ENCODE measurements at places on chromosomes 2 and 18. TPM values are rescaled to one million over a fixed set of nuclear protein-coding genes. Genes with fewer than 3 reads are reported as not detected.

GRCh38 chr2:46601328-46601963 is 122.1 kb downstream of the TMEM247 start:
- no peak for DNase-seq

GRCh38 chr2:117885308-117885707 is 70.8 kb downstream of the DDX18 start:
- no peak for DNase-seq

DNA sequence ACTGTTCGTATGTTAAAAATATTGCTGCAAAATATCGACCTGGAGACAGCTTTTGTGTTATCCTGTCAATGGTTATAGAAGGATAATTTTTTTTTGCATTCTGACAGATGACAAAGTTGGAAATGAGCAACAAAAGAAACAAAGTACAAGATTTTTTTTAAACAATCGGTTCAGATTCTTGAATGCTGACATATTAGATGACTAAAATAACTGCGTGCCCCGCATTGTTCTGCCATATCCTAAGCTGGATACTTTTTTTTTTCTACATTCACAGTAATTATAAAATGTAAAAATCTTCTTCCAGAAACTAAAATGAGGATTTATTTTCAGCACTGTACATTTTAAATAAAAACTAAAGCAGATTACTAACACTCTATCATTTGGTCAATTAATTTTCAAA is 67.1 kb downstream of the ABCG8 start:
- DNase-seq, result no peak

DNA sequence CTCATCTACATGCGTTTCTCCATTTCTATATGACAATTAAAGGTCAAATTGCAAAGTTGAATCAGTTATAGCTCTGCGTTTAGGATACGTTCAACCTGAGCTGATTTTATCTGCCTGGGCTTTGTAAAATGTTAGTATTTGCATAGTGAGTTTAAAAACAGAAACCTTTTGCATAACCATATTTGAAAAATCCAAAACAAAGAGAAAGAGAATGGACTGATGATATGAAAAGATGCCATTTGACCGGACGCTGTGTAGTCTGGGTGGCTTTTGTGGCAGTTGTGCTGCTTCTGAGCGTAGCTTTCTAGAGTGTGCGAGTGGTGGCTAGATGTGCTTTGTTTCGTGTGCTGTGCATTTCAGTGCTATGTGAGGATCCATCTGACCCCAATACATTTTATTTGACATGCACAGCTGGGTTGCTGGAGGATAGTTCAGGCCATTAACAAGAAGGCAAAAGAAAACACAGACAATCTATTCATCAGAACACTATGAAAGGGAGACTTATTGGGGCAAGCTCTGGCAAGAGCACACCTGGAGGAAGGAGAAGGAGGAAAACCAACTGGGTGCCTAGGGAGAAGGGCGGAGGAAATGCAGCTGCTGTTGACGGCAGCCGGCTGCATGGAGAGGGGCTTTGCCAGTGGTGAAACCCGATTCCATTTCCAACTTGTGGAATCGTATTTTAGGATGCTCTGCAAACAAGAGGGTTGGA is 126.8 kb downstream of the ACOXL start:
- DNase-seq, result no peak

- no peak for DNase-seq
Observed at GRCh38 chr2:24354957-24355356, 5.4 kb downstream of the ITSN2 start.

DNA sequence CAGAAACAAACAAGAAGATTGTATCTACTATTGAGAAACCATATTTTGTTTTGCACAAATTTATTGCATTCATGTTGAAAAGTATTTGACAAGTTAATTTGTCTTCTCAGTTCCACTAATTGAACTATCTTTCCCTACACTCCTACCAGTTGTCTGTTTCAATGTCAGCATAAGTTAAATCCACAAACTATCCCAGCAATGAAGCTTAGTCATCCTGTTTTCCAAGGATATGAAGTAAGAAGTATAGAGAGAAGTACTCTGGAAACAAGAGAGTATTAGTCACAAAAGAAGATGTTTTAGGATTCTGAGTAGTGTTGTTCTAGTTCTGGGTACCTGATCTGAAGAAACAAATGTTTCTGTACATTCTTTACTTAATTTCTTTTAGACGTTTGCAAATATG is 261.6 kb upstream of the ZNF804A start:
- no peak for DNase-seq

DNA sequence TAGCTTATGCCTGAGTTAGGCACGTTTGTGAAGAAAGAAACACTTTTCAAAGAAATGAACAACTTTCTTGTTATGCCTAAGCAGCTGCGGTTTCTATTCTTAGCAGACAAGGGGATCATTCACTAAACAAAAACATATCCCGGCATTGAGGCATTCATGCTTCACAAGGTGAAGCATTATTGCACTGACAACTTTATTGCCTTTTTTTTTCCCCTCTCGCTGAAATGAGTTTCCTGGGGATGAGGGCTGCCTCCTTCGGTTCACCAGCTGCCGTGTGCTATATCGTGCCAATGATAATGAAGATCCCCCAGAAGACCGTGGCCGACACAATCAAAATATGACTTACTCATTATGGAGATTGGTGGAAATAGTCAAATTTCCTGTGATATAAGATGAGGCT is 288.2 kb upstream of the ST6GAL2 start:
- no peak for DNase-seq

- DNase-seq, result no peak
Observed at GRCh38 chr2:210445116-210445707, 31.3 kb downstream of the LANCL1 start.

NYAP2 gene
- 1.1 TPM for total RNA-seq

GRCh38 chr2:23698721-23699579 is 228.0 kb downstream of the ATAD2B start:
- DNase-seq, result no peak

GRCh38 chr18:12441475-12442034 is 33.8 kb downstream of the PRELID3A start:
- DNase-seq, result no peak

DBI gene
- 172 TPM for total RNA-seq

- DNase-seq, result no peak
Observed at GRCh38 chr2:233036162-233036838, 3.8 kb downstream of the NEU2 start.

GRCh38 chr18:32770666-32771168 is 2.1 kb downstream of the KLHL14 start:
- no peak for DNase-seq

HOXD8 gene
- 2.3 TPM for total RNA-seq

ELOA2 gene
- not detected for total RNA-seq

DNA sequence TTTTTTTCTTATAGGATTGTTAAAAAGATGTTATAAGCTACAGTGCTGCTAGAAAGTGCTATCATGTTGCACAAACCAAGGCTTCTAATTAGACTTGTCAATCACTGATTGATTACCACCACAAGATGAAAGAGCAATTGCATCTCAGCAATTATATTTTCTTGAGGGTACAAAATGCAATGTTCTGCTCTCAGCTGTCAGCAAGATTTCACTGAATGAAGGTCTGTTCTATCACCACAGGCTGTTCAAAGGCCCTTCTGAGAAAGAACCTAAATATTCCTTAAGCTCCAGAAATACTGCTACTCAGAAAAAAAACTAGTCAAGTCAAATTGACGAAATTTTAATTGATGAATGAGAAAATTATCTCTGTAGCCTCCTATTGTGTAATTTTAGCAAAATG is 301.9 kb upstream of the KYNU start:
- DNase-seq, result no peak

TTN gene
- 40.3 TPM for total RNA-seq

DNA sequence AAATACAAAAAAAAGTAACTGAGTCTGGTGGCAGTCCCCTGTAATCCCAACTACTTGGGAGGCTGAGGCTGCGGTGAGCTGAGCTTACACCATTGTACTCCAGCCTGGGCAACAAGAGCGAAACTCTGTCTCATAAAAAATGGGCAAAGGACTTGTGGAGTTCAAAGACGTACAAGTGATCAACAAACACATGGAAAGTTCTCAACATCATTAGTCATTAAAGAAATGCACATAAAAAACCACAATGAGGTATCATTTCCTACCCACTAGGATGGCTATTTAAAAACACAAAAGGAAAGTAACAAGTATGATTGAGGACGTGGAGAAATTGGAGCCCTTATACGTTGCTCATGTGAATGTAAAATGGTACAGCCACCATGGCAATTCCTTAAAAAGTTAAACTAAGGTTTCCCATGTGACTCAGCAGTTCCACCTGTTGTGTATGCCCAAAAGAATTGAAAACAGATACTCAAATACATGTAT is 52.3 kb downstream of the RAB10 start:
- no peak for DNase-seq

DNA sequence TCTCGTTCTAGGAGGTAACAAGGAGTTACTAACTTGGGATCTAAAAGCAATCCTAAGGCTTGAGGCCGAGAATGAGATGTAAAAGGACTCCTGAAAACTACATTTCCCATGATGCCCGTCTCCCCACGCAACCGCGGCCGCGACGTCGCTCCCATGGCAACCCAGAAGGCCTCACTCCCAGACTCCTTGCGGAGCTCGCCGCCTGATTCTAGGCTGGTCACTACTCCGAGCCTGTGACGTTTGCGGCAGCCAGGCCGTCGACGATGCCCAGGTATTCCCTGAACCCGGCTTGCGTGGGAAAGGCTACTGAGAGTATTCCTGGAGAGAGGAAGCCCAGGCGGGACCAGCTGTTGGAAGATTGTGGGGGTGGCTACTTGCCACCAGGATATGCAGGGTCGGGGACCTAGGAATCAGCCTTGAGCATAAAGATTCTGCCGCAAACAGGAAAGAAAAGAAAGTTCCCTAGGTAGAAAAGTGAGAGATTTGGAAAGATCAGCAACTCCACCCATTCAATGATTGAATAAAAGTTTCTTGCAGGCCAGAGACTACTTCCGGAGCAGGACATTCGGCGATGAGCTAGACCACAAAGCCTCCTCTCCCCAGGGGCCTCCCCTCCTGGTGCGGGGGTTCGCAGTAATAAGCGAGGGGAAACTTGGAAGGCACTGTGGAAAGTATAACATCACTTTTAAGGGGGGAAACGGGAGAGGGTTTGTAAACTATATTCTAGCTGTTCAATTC is at the start of gene DYNC2LI1:
DYNC2LI1 (plus strand) TSS at position 164 of the 738 bp plus-strand sequence; CDS start at position 264, 100 bp downstream.
- peak; percentile 95 for DNase-seq

Data from lower lobe of right lung (tissue), 2 donors.